ENCODE measurements at places on chromosomes 12 and 14.

- no peak for DNase-seq
These were observed 123.7 kb upstream of the MDM1 start for GRCh38 chr12:68455691-68456345.

GRCh38 chr12:1252758-1253157 is 261.7 kb downstream of the ERC1 start:
- DNase-seq = no peak

- DNase-seq = no peak
These were observed 34.1 kb downstream of the IFT43 start for GRCh38 chr14:76019676-76020075.

- DNase-seq = no peak
These were observed 37.0 kb upstream of the EIF5 start for GRCh38 chr14:103296987-103297386.

DNA sequence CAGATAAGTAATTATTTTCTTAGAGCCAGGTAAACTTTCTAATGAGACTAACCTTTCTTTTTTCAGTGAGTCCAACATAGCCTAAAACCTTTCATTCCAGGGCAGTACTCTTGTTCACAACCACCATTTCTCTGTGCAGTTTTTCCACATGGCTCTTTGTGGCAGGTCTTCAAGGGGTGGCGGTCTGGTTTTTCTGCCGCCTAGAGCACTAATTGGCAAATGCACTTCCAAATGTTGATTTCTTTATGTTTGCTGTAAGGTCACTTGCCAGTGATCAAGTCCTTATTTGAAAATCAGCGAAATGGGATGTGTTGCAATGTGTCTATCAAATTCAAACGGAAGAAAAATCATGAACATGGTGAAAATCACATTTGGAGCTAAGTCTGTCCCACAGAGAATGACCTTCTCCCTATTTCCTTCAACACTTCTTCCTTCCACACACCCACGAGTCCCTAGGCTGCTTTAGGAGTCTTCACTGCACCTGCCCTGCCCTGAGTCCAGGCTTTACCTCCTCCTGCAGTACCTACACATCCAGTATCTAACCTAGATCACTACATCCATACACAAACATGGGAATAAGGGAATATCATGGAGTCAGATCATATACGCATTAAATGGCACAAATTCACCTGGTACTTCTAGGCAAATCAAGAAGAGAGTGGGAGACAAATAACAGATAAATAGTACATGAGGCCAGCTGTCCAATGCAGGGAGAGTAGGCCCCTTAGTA is 1.9 kb downstream of the SRGAP1 start:
- DNase-seq = no peak

DNA sequence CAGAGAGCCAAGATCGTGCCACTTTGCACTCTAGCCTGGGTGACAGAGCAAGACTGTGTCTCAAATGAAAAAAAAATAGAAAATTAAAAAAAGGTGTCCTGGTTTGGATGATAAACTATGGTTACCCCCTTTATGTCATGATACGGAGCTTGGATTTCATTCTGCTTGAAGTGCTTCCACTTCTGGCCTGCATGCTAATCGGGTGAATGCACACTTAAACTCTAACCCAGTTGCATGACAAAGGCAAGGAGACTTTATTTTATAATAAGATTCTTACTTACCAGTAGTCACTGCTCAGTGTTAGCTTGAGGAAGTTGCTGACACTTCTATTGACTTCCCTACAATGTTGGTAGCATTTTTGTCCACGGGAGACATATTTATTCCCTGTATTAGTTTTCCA is 24.3 kb downstream of the CFAP54 start:
- no peak for DNase-seq

- no peak for DNase-seq
These were observed 37.2 kb downstream of the DPF3 start for GRCh38 chr14:72856530-72857266.

DNA sequence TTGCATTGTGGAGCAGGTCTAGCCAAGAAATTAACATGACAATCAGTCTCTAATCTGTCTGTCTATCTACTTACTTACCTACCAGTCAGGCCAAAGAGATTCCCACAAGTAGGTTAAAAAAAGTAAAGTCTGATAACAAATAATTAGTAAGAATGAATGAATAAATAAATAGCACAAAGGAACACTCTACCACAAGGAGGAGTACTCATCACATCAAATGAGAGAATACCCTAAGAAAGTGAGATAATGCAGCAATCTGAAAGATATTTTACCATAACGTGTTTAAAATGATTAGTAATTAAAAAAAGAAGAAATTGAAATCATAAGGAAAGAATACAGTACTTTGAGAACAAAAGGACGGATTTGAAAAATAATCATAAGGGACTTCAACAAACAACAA is 187.2 kb downstream of the SYNE2 start:
- peak; percentile 7 for DNase-seq

- no peak for DNase-seq
These were observed 41.8 kb downstream of the GALNT9 start for GRCh38 chr12:132287391-132288238.

- DNase-seq = no peak
These were observed 8.3 kb upstream of the MYL2 start for GRCh38 chr12:110928700-110929099.
